ENCODE measurements at places on chromosomes 6 and 20.

DNA sequence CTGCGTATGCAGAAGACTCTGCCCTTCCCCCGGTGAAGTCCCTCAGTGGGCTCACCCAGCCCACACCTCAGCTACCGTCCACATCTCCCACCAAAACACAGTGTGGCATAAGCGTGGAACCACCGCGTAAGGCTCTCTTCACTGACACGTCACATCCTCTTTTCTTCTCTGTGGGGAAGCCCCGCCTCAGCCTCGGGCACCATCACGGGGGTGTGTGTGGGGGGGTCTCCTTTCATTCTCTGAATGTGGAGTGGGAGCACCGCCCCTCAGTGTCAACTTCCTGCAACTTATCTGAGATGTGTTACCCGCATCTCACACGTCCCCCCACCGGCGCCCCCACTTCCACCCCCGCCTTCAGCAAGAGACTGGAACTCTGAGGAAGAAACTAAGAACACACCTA, 388.4 kb upstream of the JARID2 start:
- DNase-seq = peak; percentile 92

DNA sequence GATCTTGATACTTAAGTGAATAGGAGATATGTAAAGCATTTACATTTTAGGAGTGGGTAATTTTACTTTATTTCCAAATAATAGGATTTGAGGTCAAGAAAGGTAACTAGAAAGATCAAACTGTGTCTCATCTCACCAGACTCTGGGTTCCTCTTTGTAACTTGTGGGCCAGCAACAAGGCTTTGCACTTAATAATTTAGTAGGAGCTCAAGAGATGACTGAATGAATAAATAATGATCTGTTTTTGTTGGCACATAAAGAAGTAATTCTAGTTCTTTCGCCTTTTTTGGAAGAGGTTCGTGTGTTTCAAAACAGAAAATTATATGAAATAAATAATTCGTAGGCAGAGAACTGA, 67.4 kb upstream of the FABP7 start:
- no peak for DNase-seq

- DNase-seq = no peak
These were observed 263.1 kb upstream of the MOCS1 start for GRCh38 chr6:40197371-40197770.

DNA sequence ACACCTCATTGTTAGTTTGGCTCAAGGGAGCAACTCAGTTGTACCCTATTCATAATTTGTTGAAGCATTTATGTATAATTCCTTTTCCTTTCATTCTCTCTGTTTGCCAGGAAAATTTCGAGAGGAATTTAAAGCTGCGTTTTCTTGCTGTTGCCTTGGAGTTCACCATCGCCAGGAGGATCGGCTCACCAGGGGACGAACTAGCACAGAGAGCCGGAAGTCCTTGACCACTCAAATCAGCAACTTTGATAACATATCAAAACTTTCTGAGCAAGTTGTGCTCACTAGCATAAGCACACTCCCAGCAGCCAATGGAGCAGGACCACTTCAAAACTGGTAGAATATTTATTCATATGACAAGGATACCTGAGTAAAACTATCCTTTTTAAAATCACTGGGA, 45.2 kb upstream of the GFRAL start:
- no peak for DNase-seq

GRCh38 chr20:37189416-37190016, 10.2 kb upstream of the MROH8 start:
- DNase-seq = no peak
